ENCODE measurements at places on chromosomes 5 and 9.

GRCh38 chr5:10668697-10669096, 92.3 kb downstream of the DAP start:
- no peak for DNase-seq

- DNase-seq = no peak
Observed at GRCh38 chr5:126446498-126447224, 23.5 kb downstream of the GRAMD2B start.

GRCh38 chr5:176890455-176891330, 8.5 kb downstream of the HK3 start:
- no peak for DNase-seq

DNA sequence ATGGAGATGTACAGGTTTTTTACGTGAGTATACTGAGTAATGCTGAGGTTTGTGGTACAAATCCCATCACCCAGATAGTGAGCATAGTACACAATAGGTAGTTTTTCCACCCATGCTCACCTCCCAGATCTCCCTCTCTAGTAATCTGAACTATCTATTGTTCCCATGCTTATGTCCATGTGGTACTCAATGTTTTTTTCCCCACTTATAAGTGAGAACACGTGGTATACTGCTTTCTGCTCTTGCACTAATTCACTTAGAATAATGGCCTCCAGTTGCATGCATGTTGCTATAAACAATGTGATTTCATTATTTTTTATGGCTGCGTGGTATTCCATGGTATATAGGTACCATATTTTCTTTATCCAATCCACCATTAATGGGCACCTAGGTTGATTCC, 593.9 kb downstream of the ANXA1 start:
- DNase-seq = no peak

GRCh38 chr9:119221276-119221675, 148.0 kb downstream of the BRINP1 start:
- DNase-seq = no peak

DNA sequence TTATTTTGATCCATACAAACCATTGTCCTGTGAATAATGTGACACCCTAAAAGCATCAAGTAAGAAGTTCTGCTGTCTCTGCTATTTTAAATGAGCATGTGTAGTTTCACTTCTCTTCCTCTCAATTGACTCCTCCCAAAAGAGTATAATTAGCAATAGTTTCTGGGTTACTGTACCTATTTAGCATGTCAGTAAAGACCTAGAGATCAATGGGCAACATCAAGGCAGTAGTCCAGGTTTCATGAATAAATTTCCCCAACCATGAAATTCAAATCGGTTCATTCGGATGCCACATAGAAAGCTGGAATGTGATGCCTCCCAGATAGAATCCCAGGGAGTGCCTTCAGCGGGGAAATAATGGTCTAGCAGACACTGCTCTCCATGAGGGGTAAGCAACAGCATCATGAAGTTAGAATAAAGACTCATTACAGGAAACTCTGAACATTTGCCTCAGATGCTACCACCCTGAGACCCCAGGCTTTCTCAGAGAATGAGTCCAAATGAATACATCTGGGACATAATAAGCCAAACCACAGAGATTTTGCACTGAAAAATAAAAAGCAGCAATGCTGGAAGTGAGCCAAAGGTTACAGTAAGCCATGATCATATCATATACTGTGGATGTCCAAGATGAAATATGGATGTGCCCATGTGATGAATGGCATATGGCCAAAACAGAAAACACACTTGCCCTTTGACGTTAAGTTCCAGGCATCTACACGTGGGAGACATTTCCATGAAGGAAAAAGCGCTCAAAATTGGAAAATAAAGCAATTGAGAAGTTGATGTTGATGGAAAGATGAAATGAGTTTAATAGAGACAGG, 1107.0 kb upstream of the SEMA6A start:
- no peak for DNase-seq
